NCI-H510A (cell line): ENCODE measurements at places on chromosomes 2 and 18.

DNA sequence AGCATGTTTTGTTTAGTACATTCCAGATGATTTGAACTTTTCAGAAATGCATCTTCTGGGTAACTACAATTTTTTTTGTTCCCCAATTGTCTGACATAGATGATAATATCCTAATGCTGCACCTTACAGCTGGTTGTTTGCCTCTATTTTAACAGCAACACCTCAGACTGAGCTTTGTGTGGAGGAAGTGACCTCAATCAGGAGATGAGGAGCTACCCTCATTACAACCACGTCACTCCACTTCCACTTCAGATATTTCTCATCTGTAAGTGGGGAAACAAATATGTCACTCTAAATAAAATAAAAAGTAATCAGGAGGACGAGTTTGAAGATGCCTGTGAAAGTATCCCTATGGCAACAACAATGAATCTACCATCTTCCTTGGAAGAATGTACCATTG lies 12.1 kb upstream of the SRSF7 start:
- DNase-seq, result no peak

- DNase-seq, result no peak
Measured at GRCh38 chr18:79736846-79737245, 57.2 kb downstream of the CTDP1 start.

DNA sequence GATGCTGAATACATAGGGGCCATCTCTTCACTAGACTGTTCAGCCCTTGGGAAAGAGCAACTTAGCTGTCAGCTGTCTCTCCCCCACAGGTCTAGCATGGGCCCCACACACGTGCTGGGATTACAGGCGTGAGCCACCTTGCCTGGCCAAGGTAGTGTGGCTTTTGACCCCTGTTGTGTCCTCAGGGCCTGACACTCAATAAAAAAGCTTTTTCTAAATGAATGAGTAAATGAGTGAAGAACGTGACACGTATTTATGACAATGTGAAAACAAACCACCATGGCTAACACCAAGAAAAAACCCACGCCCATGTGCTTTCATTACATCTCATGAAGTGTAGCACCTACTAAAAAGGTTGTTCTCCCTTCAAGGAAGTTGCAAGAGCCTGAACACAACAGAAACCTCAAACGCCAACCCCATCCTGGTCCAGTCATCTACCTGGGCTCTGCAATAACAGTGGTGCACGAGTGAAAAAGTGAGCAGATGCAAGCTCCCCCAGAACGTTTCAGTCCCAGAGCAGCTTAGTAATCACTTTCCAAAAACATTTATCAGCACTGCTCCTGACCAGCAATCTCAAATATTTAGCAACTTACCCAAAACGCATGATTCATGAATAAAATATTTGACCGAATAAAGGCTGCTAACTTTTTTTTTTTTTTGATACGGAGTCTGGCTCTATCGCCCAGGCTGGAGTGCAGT lies 3.4 kb downstream of the WDFY1 start:
- no peak for DNase-seq

DNA sequence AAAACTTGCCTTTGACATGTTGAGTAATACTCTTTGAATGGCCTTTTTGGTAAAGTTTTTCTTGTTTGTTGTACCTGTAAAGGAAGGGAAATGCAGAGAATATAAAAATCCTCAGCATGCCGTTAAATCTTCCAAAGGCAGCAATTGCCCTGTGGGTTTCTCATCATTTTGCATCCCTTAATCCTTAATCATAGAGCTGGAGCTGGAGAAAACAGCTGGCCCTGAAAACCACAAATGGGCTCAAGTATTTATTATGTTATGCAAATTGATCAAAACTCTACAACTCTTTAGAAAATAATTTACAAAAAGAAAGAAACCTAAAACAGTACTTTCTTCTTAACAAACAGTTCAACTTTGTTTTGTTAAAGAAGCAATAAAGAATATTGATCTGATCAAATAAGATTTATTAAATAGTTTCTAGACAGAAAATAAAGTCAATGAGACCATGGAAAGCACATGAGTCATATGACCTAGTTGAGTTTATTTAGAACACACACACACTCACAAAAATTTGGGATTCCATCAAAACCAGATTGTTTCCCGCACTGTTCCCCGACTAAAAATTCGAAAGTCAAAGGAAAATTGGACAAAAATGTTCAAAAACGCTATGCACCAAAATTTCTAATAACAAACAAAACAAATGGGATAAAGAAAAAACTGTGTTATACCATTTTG lies 309.0 kb downstream of the GULP1 start:
- DNase-seq, result no peak

DNA sequence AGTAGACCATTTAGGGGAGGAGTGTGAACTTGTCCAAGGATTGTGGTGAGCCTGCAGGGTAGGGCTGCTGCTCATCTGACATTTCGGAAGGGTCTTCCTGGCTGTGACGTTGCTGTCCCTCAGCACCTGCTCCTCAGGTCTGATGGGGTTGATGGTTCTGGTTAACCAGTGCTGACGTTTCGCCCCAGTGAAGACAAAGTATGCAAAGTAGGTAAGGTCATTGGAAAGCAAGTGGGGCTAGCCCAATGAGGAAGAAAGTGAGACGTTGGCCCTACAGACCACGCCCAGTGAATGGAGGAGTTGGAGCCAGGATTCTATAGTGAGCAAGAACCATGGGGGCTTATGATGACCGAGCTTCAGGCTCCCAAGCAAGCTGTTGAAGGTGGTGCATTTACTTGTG lies 33.4 kb upstream of the ZNF396 start:
- DNase-seq, result no peak

DNA sequence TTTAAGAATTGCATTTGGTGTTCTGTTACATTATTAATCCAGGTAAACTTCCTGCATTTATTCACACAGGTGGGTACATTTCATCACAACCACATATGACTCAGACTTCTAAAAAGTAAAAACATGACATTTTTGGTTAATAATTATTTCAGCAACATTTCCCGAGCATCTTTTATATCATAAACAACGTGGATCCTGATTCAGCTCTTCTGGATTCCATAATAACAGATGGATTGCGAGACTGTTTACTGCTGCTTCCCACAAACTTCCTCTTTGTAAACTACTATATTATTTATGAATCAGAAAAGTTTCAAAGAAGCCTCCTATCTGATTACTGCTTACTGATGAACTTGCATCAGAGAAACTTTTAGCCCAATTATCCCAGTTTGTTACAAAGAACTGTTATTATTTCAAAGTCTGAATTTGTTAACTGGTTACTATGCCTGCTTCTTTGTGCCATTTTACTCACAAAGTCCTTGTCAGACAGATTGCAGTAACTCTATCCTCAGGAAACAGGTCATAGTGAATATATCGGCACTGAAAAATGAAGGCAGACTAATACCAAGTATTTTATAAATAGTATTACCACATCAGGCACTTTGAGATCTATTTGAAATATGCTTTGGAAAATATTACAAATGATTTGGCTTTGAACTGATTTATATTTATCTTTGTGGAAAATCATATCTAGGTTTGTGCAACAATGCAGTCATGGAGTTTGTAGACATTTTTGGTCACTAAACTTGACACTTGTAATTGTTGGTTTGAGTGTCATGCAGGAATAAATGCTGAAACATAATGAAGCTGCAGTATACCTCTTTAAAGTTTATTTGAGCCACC lies 511.6 kb downstream of the PLCL1 start:
- no peak for DNase-seq

DNA sequence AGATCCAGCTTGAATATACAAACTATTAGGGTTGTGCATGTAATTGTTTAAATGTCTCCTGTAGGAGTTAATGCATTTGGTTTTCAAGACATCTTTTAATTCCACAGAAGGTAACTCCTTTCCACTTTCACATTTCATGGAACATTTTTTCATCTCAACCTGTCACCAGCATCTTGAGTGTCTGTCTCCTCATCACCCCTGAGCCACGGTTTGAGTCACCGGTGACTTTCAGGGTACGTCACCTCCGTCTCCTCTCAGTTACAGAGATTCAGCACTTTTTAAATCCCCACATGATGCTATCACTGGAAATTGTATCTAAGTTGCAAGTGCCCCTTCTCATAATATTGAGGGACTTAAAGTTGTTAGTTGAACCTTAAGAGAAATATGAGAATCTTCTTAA lies 25.3 kb downstream of the GPR55 start:
- no peak for DNase-seq

DNA sequence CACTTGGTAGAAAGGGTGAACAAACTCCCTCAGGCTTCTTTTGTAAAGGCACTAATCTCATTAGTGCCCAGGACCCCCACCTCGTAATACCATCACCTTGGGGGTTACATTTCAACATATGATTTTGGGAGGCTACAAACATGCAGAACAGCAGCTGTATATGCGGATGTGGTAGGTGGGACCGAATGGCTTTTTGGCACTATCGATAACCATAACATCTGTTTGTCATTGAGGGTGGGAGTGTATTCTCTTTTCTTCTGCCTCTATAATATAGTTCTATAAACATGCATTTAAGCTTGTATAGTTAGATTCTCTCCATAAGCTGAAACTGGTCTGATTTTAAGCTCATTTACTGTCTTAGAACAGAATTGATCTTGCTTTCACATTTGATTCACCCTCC lies 239.1 kb upstream of the BOD1L2 start:
- no peak for DNase-seq

- no peak for DNase-seq
Measured at GRCh38 chr2:126953483-126953882, 54.8 kb downstream of the TEX51 start.

DNA sequence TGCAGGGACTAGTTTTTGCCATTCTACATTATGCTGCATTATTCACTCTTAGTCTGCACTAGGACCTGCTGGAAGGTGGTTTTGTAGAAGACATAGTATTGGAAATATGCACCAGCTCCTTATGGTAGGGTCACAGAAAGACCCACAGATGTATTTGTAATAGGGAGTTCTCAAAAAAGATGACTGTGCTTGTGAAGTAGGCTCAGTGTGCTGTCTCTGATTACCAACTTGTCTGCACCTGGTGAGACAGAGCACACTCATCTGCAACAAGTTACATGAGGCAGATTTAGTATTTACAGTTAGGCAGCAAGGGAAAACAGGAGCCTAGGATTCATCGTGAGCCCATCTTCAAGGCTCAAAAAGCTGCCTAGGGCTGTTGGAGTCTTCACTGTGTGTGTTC lies 29.4 kb downstream of the RHBDD1 start:
- DNase-seq, result no peak

GRCh38 chr2:43715300-43716098 lies 39.3 kb upstream of the C1GALT1C1L start:
- DNase-seq, result no peak

DNA sequence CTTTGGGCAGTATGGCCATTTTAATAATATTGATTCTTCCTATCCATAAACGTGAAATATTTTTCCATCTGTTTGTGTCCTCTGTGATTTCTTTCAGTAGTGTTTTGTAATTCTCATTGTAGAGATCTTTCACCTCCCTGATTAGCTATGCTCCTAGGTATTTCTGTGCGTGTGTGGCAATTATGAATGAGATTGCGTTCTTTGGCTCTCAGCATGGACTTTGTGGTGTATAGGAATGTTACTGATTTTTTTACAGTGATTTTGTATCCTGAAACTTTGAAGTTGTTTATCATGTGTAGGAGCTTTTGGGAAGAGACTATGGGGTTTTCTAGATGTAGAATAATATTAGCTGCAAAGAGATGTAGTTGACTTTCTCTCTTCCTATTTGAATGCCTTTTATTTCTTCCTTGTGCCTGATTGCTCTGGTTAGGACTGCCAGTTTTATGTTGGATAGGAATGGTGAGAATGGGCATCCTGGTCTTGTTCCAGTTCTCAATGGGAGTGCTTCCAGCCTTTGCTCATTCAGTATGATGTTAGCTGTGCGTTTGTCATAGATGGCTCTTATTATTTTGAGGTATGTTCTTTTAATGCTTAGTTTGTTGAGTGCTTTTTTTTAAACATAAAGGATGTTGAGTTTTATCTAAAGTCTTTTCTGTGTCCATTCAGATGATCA lies 27.0 kb upstream of the THUMPD2 start:
- DNase-seq, result no peak

DNA sequence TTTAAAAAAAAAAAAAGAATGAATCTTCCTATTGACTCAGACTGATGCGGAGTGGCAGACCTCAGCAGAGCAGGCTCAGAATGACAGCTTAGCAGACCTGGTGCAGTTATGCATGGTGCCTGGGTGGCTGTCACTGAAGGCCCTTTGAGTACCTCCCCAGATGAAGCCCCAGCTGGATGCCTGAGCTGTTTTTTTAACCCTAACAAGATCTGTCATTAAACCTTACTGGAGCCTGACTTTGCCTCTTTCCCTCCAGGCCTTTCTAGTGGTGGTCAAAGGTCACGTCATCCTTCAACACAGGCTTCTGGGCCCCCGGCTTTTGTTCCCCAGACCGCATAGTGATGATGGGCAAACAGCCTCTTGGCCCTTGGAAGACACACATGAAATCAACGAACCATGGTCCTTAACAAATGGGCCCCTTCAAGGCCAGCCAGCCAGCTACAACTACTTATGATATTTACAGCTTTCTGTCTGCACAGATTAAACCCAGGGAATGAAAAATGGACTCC lies 138.3 kb upstream of the CYP1B1 start:
- no peak for DNase-seq

GRCh38 chr2:146661473-146662096 lies 1183.2 kb upstream of the ACVR2A start:
- no peak for DNase-seq

DNA sequence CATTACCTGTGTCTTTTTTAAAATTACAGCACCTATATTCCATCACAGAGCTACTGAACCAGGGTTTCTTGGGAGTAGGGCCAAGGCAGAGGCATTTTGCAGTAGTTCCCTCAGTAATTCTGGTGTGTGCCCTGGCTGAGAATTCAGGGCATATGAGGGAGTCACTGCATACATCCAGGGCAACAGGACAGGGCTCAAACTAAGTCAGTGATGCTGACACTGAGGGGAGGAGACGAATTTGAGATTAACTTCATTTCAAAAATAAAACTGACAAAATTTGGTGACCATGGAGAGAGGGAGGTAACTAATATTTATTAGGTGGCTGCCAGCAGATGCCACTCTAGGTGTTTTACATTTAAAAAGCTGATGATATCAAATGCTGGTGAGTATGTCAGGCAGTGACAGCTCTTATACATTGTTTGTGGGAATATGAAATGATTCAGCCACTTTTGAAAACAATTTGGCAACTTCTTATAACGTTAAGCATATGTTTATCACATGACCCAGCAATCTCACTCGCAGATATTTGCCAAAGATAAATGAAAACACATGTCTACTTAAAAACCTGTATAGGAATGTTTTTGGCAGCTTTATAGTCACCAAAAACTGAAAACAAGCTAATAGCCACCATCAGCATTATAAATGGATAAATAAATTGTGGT lies 20.3 kb downstream of the STRADB start:
- DNase-seq, result no peak

- no peak for DNase-seq
Measured at GRCh38 chr2:168529054-168529833, 73.2 kb downstream of the CERS6 start.

GRCh38 chr2:39733070-39733674 lies 45.9 kb downstream of the THUMPD2 start:
- DNase-seq, result no peak

DNA sequence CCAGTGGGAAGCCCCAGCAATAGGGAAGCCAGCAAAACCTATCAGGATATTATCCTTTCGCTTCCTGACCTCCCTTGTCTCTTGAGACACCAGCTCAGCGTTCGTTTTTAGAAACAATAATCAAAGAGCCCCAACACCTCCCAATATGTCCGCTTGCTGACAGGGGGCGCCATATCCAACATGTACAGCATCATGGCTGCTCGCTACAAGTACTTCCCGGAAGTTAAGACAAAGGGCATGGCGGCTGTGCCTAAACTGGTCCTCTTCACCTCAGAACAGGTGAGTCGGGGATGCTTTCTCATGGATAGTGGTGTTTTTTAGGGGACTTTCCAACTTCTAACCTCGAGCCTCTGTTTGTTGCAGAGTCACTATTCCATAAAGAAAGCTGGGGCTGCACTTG lies 28.7 kb downstream of the GAD1 start:
- DNase-seq, result no peak
